ENCODE measurements at places on chromosomes 11 and 22.

GRCh38 chr11:1029654-1030053 is 6.9 kb downstream of the MUC6 start:
- DNase-seq: no peak

- DNase-seq: no peak
Measured at GRCh38 chr22:33792832-33793231, 127.4 kb downstream of the LARGE1 start.

DNA sequence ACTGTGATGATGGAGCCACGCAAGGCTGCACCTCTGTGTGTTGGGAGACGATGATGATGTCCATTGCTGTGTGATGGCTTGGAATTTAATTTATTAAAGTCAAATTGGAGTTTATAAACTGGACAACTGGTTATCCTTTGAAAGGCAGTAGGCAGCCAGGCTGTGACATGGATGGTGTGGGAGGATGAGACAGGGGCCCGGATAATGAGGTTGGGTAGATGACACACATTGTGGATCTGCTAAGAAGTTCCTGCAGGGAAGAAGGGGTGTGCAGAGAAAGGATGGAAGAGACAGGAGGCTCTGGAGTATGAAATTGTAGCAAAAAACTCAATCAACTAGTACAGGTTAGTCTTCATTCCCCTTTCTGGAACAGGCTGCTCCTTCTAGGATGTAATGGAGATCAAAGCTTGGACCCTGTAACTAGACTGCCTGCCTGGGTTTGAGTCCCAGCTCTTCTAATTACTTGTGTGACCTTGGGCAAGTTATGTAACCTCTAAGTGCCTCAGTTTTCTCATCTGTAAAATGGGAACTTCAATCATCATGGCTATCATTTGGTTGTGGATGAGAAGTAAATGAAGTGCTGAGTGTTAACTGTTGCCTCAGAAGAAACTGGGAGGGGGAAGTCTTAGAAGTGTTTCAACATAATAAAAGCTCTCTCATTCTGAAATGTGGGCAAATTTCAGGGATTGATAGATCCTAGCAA is 4.2 kb upstream of the HINFP start:
- no peak for DNase-seq

GRCh38 chr11:34158661-34159060 is 53.2 kb downstream of the NAT10 start:
- no peak for DNase-seq

DNA sequence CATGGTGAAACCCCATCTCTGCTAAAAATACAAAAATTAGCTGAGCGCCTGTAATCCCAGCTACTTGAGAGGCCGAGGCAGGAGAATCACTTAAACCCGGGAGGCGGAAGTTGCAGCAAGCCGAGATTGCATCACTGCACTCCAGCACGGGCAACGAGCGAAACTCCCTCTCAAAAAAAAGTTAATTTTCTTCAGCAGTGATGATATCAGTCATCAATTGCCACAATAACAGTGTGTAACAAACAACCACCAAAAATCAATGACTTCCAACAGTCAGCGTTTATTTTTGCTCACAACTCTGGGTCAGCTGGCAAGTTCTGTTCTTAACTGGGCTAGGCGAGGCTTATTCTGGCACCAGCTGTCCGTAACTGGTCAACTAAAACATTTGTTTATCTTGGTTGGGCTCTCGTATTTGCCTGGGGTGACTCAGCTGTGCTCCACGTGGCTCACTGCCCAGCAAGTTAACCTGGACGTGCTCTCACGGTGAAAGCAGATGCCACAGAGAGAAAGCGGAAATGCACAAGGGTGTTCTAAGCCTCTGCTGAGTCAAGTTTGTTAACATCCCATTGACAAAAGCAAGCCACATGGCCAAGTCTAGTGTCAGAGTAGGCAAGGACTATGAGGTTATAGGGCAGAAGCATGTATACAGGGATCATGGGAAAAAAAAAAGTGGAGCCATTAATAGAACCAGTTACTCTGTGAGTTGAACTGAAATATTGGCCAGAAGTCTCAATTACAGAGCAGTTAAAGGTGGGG is 52.1 kb downstream of the LHFPL7 start:
- DNase-seq: no peak

DNA sequence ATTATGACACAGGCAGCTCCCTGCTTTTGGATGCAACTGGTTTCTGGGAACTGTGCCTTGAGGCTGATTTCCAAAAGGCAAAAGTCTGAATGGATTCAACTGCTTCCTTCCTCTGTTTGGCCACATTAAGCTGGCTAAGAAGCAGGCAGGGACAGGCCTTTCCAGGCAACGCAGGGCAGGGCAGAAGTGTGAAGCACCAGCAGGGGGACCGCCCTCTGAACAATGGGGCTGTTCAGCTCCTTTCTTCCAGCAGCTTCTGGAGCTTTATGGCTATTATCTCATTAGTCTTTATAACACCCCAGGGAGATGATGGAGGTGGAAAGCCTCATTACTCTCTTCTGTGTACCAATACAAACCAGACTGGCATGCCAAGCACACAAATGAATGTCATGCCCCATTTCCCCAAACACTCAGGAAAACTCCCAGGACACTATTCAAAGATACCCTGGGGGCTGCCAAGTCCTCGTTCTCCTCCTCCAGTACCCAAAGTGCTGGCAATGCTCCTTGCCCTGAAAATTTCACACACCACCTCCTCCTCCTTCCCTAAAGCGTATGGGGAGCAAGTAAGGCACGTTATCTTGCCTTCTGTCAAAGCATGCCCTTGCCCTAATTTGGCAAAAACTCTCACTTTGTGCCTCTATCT is 21.3 kb downstream of the MORC2 start:
- peak; percentile 34 for DNase-seq

- DNase-seq: no peak
Measured at GRCh38 chr11:103803062-103803461, 233.4 kb upstream of the DDI1 start.

DNA sequence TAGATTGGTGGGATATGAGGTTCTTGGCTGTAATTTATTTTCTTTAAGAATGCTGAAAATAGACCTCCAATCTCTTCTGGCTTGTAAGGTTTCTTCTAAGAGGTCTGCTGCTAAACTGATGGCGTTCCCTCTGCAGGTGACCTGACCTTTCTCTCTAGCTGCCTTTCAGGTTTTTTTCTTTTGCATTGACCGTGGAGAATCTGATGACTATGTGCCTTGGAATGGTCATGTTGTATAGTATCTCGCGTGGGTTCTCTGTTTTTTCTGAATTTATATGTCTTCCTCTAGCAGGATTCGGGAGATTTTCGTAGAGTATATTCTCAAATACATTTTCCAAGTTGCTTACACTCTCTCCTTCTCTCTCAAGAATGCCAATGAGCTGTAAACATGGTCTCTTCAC is 122.2 kb downstream of the DDX10 start:
- no peak for DNase-seq

DNA sequence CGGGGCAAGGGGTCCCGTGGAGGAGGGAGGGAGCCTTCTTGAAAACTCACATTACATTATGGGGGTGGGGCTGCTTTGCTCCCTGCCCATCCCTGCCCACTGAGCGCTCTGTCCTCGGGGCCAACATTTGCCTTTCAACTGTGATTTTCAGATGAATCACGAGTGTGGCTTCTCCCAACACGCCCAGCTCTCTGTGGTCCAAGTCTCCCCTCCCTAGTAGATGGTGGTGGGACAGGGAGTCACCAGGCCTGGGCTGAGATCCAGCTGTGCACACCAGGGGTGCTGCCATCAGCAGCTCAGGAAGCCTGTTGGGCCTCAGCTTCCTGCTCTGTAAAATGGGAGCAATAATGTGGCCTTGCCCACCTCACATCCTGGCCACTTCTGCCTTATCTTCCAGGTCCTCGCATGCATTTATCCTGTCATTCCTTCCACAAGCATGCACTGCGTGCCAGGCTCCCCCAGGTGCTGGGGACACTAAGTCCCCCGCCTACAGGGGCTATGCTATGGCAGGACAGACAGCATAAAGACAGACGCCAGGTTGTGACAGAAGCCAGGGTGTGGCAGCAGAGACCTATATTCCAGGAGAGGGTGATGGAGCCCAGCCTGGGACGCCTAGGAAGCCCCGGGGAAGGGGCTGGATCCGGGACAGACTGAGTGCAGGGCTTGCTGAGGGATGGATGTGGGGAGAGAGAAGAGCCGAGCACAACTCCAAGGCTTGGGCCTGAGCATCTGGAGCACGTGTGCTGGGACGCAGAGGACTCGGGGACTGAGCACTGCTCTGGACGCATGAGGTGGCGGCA is 30.5 kb downstream of the NFAM1 start:
- no peak for DNase-seq

DNA sequence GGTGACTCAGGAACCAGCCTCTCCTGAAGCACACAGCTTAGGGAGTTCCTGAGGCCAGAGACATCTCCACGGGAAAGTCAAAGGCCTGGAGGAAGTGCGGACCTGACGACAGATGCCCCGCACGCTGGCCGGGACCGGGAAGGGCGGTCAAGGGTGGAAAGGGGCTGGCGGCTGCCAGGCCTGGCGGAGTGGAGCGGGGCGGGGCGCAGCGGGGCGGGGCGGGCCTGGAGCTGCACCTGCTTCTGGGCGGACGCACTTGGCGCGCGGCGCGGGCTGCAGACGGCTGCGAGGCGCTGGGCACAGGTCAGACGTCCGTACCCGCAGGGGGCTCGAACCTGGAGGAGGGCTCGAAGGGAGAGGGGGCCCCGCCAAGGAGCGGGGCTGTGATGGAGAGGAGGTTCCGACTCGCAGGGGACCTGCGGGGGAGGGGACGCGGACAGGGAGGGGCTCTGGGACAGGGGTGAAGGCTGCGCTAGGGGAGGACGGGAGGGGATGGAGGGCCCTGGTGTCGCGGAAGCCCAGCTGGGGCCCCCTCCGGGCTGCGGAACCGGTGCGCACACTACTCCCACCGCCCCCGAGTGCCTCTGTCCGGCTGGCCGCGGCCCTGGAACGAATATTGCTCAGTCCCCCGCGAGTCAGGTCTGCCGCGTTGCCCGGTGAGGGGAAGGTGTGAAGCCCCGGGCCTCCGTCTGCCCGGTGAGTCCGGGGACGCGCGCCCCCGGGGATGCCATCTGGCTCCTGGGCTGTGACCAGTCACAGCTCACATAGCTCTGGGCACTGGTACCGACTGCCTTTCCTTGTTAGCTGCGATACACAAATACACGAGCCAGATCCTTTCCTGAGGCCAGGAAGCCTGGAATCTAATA is at the start of gene TMEM45B:
TMEM45B (plus strand) TSS at position 253 of the 866 bp plus-strand sequence. CDS start 36,635 bp downstream, outside the sequence.
- peak; percentile 4 for DNase-seq

DNA sequence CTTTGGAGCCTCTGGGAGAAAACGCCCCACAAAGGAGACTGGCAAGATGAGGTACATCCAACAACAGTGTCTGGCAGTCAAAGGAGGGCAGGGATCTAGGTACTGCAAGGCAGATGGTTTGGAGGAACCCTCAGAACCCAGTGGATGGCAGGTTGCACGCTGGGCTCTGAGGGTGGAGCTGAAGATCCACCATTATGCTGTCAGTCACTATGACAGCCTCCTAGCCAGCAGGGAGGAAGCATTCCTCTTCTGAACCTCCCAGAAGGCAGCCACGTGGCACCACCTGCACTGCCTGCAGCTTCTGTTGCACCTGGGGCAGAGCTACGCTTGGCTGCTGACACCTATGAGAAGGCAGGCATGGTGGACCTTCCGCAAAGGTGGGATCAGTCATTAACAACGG is 40.2 kb downstream of the HTR3A start:
- no peak for DNase-seq

GRCh38 chr22:46087816-46088277 is 62.5 kb upstream of the PPARA start:
- peak; percentile 48 for DNase-seq

DNA sequence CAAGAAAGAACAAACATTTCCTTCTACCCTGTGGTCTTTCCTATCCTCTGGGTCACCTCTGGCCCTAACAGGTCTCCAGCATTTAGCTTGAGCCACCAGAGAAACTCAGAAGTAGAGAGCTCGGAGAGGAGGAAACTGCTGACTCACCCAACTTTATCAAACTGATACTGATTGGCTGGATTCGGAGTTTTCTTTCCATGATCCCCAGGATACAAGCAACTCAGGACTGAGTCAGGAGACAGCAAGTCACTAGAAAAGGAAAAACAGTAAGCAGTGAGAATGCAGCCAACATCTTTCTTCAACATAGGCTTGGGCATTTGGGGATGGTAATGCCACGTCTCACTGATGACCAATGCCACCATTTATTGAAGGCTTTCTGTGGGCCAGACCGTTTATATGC is 32.7 kb downstream of the THOC5 start:
- no peak for DNase-seq

DNA sequence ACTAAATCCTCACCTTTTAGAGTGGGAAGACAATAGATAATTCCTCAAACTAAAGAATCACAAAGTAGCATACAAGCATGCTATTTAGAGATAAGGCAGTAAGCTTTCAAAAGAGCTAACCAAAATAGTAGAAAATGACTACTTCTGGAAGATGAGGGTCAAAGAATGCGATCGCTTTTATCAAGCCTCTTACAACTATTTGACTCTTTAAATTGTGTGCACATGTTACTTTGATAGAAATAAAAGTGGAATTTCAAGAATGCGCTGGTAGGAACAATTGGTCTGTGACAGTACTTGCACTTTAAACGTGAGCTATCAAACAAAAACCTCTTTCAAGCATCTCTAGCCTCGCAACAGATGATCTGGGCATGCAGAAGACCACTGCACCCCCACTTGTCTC is 97.3 kb downstream of the COMMD9 start:
- no peak for DNase-seq

DNA sequence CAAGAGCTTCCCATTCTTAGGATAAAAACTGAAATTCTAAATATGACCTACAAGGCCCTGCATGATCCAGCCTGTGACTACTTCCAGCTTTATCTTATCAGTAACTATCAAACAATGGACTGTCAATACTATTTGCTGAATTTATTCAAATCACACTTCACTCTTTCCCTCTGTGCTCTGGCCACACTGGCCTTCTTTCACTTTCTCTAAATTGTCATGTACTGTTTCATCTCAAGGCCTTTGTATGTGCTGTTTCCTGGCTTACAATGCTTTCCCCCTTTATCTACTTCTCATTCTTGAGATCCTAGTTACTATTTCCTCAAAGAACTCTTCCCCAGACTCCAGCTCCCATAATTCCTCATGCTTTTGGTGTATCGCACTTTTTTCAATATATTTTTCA is 5.6 kb downstream of the TIMM10B start:
- no peak for DNase-seq

- DNase-seq: no peak
Measured at GRCh38 chr11:64720640-64721358, 2.2 kb downstream of the NRXN2 start.

- DNase-seq: no peak
Measured at GRCh38 chr11:64084146-64084950, 48.6 kb downstream of the FLRT1 start.

DNA sequence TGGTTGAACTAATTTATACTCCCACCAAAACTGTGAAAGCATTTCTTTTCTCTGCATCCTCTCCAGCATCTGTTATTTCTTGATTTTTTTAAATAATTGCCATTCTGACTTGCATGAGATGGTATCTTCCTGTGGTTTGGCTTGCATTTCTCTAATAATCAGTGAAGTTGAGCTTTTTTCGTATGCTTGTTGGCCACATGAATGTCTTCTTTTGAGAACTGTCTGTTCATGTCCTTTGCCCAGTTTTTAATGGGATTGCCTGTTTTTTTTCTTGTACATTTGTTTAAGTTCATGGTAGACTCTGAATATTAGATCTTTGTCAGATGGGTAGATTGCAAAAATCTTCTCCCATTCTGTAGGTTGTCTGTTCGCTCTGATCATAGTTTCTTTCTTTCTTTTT is 46.1 kb downstream of the MS4A13 start:
- DNase-seq: no peak

GRCh38 chr11:120295099-120295498 is 30.0 kb upstream of the TLCD5 start:
- no peak for DNase-seq

- no peak for DNase-seq
Measured at GRCh38 chr22:47131632-47132427, 369.4 kb downstream of the TBC1D22A start.

GRCh38 chr11:29260939-29261705 is 755.7 kb downstream of the KCNA4 start:
- DNase-seq: no peak
